GM10248 (cell line): ENCODE measurements at places on chromosomes 3 and 15.

DNA sequence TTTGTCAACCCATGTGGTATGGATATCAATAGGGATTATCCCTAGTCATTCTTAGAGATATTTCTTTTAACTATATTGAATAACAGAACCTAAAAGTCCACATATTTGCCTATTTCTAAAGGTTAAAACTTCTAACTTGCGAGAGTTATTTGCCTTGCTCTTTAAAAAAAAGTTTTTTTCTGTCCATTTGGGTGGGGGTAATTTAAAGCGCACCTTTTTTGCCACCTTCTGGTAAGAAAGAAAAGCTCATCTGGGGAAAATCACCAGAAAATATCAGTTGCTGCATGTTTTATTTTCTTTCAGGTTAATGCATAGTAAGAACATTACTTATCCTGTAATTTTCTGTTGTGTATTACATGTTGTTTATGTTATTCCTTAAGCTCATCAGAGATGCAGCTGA is 242.0 kb upstream of the GOLGA6L4 start:
- no peak for DNase-seq

DNA sequence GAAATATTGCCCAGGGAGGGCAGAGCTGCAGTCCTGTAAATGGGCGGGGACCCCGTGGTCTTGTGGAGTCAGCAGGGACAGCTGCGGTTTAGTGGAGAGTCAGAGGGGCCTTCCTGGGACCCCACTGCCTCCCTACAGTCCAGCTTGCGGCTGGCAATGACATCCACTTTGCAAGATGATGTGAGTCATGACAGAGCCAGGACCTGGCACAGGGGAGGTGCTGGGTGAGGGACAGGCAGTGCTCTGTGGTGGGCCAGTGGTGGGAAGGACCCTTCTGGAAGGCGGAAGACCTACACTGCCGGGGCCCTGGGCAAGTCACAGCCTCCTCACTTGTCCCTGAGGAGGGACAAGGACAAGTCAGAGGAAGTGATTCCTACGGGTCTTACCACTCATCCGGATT is 17.8 kb downstream of the APBA2 start:
- DNase-seq = no peak

- no peak for DNase-seq
Observed at GRCh38 chr15:37695719-37696118, 238.7 kb upstream of the TMCO5A start.

- peak; percentile 44 for DNase-seq
Observed at GRCh38 chr3:195558602-195559001, 15.5 kb upstream of the PPP1R2 start.

DNA sequence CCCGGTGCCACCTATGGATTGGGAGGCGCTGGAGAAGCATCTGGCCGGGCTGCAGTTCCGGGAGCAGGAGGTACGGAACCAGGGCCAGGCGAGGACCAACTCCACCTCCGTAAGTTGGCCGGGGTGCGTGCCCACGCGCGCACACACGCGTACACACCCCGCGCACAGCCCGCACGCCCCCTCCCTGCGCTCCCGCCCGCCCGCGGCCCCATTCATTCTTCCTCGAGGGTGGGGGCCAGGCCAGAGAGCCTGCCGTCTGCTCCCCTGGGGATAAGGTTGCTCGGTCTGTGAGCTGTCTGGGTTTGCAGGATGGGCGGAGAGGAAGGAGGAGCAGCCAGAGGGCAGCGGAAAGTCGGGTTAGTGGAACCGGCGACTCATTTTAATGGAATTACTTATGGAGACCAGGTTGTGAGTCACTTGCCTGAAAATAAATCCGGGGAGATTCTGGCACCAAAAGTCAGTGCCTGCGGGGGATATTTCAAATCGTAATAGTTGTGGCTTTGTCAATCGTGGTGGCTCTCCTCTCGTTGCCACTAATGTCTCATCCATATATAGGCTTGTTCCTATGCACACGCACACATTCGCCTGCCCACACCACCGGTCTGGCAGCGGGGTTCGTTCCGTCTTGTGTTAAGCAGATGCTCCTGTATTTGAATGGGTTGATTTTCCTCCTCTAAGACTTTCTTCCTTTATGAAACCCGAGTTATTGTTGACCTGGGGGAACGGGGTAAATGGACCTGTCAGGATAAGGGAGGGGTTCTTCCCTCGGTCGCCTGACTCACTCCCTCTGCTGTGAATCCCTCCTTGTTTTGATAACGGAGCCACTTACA is 223.4 kb upstream of the IL12A start:
- peak; percentile 23 for DNase-seq

- DNase-seq = no peak
Observed at GRCh38 chr15:67968564-67968963, 85.6 kb upstream of the PIAS1 start.

GRCh38 chr3:127406309-127407025 is 118.6 kb upstream of the PRR20G start:
- DNase-seq = no peak

- DNase-seq = no peak
Observed at GRCh38 chr3:116020989-116021388, 397.7 kb downstream of the GAP43 start.

GRCh38 chr3:75938921-75939320 is 153.6 kb upstream of the ZNF717 start:
- no peak for DNase-seq

DNA sequence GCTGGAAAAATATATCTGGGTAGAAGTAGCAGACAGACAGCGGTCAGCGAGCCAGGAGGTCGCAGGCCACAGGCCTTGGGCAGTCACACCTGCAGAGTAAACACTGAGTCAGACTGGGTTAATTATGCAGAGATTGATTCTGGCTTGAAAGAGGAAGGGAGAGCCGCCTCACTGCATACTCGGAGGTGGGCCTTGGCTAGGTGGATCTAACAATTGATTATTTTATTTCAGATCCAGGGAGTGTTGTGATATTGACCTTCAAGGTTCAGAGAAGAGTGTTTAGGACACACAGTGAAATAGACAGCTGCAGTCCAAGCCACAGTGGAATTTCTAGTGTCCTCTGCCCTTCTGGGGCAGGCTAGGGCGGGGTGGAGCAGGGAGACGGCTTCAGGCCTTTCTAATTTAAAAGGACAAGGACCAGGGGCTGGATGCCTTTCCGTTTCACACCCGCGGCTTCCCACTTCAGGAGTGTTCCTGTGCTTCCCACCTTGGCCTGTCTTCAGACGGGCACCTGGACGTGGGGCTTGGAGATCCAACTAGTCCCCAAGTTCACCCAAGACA is 237.3 kb downstream of the XXYLT1 start:
- DNase-seq = no peak

DNA sequence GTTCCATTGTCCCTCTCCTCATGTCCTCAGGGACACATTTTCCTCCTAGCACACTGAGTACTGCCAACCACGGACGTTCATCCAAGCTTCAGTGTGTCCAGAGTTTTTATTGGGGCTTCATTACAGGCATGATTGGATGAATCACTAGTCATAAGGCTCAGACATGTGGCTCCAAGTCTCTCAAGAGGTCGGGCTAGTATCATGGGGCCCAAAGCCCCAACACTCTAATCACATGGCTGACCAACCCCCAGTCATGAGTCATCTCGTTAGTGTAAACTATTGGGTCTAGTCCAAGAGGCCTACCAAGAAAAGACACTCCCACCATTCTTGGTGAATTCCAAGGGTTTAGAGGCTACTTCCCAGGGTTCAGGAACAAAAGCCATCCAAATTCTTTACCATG is 4.4 kb downstream of the TERC start:
- DNase-seq = no peak

GRCh38 chr3:151687076-151687475 is 46.7 kb upstream of the AADACL2 start:
- no peak for DNase-seq

DNA sequence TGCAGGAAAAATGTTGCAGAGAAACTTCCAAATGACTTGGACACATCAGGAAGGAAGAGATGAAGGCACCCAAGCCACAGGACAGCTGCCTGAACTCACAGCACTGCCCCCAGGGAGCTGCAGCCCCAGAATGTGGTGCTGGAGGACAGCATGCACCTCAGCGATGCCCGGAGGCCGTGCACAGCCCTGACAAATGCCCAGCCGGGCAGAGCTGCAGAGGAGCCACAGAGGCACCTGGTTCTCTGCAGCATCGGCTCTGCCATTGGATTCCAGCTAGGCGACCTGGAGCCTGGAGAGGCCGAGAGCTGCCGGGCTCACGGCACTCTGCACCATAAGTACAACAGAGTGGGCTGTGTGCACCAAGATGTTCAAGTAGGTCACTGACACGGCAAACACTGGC is 97.5 kb downstream of the OCA2 start:
- no peak for DNase-seq

GRCh38 chr15:62068071-62068809 is 1.5 kb downstream of the C2CD4A start:
- peak; percentile 41 for DNase-seq

DNA sequence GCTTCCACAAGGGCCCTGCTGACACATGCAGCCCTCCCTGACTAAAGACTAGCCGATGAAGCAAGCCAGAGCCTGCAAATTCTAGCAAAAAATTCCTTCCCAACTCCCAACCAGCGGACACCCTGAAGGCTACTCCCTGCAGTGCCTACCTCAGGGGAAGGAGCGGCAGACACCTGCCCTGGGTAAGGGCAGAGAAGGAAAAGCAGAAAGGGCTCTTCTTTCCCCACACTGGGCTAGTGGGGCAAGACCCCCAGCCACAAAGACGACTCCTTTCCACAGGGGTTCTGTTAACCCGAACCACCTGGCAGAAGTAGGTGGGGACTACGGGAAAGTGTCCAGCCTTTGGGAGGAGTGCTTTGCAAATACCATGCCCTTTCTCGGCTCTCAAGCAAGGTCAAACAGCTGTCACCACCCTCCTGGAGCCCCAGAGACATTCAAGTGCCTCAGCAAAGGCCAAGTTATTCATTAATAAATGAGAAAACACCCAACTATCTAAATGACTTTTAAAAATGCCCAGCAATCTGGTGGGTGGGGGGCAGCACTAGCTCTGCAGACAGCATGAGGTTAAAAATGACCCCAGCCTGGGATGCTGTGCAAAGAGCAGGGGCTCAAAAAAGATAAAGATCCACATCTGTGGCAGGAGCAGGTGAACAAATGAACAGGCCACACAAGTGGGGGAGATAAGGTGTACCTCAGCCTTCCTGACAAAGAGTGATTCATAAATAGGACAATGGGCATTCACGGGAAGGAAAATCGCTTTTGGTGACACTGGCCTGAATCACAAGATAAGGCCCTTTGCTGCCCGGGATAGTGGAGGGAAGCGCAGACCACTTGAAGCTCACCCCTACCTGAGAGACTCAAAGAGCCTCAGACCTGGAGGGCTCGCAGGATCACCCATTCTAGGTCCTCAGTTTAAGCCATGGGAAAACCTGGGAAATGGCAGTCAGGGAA is 33.0 kb downstream of the CCDC12 start:
- DNase-seq = no peak

DNA sequence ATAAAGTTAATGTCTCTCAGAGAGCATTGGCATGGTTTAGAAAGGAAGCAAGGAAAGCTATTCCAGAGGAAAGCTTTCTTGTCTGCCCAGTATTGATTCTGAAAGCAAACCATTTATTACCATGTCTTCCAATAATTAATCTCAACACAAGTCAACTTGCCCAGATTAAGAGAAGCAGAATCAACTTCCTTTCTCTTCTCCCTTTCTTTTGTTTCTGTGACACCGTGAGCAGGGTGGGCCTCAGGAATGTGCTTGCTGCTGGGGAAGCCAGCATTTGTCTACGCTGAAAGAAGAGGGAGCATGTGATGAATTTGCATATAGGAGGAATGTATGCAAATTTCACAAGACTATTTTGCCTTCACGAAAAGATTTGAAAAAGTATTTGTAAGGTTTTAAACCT is 368.6 kb upstream of the ROPN1 start:
- DNase-seq = no peak

- peak; percentile 79 for DNase-seq
Observed at GRCh38 chr15:74302821-74303359, 64.6 kb downstream of the CYP11A1 start.

DNA sequence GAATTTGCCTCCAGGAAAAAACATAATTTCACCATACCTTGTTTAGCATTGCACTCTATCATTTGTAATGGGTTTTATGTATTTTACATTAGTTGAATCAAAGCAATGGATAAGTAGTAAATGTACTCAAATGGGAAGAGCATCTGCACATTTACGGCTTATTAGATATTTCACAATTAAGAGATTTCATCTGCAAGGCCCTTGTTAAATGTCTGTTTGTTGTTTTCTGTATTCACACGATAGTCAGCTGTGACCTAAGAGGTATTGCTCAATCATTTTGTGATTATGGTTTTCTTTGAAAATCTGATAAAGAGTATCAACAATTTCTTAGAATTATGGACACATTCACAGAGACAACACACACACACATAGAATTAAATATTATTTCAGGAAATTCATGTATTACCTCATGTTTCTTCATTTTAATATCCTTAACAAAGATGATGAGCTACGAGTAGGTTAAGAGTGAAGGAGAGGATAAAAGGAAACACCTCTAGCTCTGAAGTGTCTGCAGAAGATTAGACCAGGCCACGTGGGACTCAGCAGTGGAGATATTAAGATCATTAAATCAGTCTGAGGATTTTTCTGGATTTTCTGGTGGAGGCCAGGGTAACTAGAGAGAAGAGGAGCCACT is 121.9 kb upstream of the POU1F1 start:
- DNase-seq = no peak

- no peak for DNase-seq
Observed at GRCh38 chr3:50450209-50450921, 53.1 kb downstream of the CACNA2D2 start.

DNA sequence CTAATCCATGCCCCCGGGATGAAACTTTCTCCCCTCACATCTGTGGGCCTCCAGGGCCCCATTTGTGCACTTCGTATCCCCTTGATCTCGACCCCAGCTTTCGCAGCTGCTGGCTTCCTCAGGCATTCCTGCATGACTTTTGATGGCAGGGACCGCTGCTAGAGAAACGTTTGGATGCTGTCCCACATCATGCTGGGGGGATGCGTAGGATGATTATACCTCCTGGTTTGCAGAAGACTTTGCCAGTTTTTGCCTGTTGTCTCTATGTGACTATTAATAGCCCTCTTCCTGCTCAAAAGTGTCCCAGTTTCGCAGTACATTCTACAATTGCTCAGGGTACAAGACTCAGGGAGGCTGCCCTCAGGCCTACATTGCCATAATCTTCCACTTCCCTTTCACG is 10.4 kb upstream of the KCNAB1 start:
- no peak for DNase-seq

DNA sequence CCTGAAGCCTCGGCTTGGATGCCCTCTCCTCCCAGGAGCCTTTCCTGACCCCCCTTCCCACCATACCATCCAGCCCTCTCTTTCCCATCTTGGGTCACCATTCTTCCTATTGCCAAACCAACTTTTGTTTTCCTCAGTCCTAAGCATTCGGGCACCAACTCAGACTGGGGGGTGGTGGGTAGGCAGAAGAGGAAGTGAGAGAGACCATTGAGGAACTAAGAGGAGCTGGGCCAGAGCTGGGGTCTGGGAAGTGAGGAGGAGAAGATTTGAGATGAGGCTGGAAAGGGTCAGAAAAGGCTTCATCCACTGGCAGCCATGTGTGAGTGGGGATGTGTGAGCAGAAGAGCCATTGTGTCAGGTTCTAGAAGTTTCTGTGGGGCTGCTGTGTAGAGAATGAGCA is 37.7 kb downstream of the TKT start:
- DNase-seq = no peak

- no peak for DNase-seq
Observed at GRCh38 chr3:158102242-158103080, 3.8 kb downstream of the SHOX2 start.
